ENCODE measurements at places on chromosomes 2 and 18.

- no peak for DNase-seq
These were observed 43.9 kb upstream of the ATP6V1B1 start for GRCh38 chr2:70891572-70892357.

- no peak for DNase-seq
These were observed 223.5 kb downstream of the RDH14 start for GRCh38 chr2:18336975-18337374.

GRCh38 chr18:75408554-75409506, 18.7 kb downstream of the SMIM21 start:
- peak; percentile 65 for DNase-seq

DNA sequence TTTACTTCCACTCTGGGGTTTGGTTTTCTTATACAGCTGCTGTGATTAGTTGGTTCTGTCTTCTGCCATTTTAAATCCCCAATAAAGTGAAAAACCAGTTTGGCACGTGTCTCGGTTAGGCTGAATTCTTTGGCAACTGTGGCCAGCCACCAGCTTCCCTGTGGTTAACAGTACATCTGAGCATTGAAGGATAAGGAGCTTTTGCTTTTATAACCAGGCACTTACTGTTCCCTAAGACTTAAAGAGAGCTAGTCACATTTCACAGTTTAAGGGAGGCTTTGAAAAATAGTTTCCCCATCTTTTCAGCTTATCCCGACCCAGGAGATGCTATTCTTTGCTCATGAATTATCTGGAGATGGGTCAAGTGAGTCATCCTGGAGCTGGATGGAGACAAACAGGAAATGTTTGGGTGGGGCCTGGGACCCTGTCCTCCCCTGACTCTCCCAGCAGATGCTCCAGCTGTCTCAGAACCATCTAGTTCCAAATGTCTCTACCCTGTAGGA, 57.3 kb upstream of the EML6 start:
- DNase-seq = no peak

DNA sequence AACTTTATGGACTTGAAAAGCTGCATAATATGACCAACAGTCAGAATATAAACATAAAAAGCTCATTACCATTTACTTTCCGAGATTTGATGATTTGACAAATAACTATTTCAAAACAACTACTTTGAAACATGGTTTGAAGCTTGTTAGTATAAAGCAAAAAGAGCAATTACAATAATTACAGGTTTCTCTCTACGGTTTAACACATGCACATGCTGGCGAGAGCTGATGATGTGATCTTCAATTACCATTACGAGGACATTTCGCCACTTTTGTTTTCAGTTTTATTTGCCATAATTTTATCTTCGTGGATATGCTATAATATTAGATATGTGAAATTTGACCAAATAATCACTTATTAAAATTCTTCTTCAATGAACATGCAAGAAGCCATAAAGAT, 270.1 kb downstream of the TCF4 start:
- DNase-seq = no peak

- no peak for DNase-seq
These were observed 2.5 kb upstream of the TOGARAM2 start for GRCh38 chr2:28978606-28979005.

- DNase-seq = no peak
These were observed 535.9 kb downstream of the TRIB2 start for GRCh38 chr2:13252615-13253014.

- DNase-seq = no peak
These were observed 445.7 kb upstream of the TRIB2 start for GRCh38 chr2:12270876-12271588.

GRCh38 chr2:238914648-238915015, 66.7 kb downstream of the TWIST2 start:
- DNase-seq = no peak

DNA sequence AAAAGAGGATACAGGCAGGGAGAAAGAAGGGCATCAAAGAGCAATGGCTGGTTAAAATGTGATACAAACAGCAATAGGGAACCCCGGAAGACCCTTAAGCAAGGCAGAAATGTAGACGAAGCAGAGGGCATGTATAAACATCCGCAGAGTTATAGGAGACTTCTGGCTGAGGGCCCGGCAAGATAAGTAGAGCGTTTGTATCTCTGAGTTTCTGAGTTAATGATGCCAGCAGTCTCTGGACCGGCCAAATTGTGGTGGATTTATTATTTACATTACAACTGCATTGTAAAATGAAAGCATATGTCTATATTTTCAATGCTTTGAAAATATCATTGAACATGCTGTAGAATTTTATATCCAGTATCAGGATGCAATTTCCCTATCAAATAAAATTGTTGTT, 148.0 kb upstream of the KCTD1 start:
- DNase-seq = no peak

- DNase-seq = no peak
These were observed 888.4 kb downstream of the BCL11A start for GRCh38 chr2:59665021-59665420.

GRCh38 chr2:214079032-214079431, 331.8 kb upstream of the VWC2L start:
- DNase-seq = no peak

- no peak for DNase-seq
These were observed 34.1 kb upstream of the ANKRD62 start for GRCh38 chr18:12059334-12060181.

DNA sequence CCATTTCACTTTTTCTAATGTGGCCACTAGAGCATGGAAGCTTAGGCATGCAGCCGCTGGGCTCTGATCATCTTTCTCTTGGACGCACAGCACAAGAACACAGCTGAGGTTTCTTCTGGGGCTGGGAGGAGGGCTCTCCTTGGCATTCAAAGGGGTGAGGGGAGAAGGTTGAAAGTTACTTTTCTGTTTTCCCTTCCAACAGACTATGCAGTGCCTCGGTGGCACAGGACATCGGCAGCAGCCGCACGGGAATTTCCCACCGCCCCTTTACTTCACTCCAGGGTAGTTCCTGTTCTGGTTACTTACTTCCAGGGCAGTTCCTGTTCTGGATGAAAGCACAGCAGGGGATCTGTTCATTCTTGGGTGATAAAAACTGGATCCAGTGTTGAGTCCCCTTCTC, 18.9 kb upstream of the MAL start:
- DNase-seq = no peak

GRCh38 chr2:197704434-197705120, 592 bp upstream of the MARS2 start:
- DNase-seq = peak; percentile 17

GRCh38 chr2:3189076-3189591, 188.5 kb downstream of the EIPR1 start:
- DNase-seq = no peak

GRCh38 chr2:28344756-28345373, 47.8 kb upstream of the FOSL2 start:
- DNase-seq = no peak

GRCh38 chr2:142582317-142582716, 295.1 kb upstream of the KYNU start:
- DNase-seq = peak; percentile 10

GRCh38 chr18:63585988-63586387, 1.2 kb upstream of the SERPINB13 start:
- peak; percentile 6 for DNase-seq

DNA sequence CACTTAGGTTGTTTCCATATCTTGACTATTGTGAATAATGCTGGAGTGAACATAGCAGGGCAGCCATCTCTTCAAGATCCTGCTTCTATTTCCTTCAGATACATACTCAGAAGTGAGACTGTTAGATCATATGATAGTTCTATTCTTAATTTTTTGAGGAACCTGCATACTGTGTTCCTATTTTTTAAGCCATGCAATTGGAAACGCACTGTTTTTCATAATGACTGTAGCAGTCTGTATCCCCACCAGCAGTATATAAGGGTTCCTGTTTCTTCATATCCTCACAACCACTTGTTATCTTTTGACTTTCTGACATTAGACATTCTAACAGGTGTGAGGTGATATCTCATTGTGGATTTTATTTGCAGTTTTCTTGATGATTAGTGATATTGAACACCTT, 15.5 kb downstream of the NEURL3 start:
- DNase-seq = no peak

DNA sequence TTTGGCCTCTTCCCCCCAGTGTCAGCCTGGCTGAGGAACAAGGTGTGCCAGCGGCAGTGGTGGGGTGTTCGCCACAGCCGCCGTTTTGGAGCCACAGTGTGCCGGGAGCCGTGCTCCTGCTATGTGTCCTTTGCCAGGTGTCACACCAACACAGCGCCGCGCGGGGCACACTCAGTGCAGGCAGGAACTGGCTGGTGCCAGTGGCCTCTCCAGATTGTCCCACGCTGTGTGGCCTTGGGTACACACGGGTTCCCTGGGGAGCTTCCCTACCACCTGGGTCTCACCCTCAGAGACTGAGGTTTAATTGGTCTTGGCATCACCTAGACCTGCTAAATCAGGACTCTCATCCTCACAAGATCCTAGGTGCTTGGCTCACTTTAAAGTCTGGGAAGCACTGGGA, 171.6 kb downstream of the LDLRAD4 start:
- no peak for DNase-seq

GRCh38 chr2:25877431-25878360, 591 bp downstream of the ASXL2 start:
- DNase-seq = peak; percentile 79

- DNase-seq = no peak
These were observed 231.7 kb upstream of the FOSL2 start for GRCh38 chr2:28160986-28161425.

- no peak for DNase-seq
These were observed 327.6 kb downstream of the TDRD15 start for GRCh38 chr2:21451403-21451802.

GRCh38 chr2:19987936-19988335, 2.0 kb downstream of the WDR35 start:
- DNase-seq = peak; percentile 33

DNA sequence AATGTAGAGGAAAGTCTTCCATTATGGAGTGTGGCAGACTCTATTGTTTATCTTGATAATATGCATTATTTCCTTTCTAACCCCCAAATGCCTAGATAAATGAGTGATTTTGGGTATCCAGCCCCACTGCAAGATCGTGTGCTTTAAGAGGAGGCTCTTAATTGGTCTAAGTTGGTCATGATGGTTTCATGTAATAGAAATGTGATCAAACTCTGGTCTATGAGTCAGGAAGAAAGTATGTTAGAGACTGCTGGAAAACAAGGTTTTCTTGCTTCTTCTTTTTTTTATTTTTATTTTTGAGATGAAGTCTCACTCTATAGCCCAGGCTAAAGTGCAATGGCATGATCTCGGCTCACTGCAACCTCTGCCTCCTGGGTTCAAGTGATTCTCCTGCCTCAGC, 344.5 kb upstream of the TNP1 start:
- no peak for DNase-seq

DNA sequence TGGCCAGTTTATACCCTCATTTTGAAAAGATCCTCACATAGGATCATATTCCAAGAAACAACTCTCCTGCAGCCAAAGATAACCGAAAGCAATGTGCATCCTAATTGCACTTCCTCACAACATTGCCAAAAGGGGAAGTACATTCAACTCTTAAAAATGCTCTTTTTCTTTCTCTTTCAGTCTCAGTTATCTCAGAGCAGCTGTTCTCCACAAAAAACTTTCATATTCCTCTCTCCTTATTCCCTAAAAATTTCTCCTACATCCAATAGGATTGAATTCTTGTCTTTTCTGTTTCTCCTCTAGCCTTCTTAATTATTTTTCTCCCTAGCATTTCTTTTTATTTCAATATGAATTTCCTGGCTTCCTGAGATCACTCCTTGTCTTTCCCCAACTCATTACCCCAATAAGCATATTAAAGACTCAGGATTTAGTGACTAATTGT, 7.4 kb upstream of the VRK2 start:
- peak; percentile 67 for DNase-seq

GRCh38 chr2:196459539-196459938, 180.0 kb upstream of the CCDC150 start:
- peak; percentile 39 for DNase-seq

DNA sequence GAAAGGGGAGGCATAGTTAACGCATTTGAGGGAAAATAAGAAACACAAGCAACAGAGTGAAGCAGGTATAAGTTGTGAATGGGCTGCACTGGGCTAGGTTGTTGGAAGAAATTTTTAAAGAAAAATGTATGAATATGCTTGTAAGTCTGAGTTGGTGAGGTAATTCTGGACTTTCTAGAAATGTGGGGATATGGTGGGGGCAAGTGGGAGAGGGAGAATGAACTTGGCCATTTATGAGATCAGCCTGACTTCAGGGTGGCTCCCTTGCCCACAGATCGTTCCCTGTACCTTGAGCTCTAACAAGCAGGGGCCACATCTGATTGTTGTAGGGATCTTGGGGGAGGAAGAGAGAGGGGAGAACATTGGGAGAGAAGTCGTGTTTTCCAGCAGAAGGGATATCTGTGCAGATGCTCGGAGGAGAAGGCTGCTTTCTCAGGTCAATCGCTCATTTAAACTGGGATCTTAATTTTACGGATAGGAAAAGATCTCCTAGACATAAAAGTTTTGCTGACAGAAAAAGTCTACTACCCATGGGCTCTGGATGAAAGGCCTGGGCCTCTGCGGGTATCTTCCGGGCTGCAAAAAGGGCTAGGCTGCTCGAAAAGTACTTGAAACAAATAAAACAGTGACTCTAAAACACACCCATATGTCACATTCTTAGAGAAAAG, 42.5 kb upstream of the FZD5 start:
- no peak for DNase-seq

- no peak for DNase-seq
These were observed 36.2 kb downstream of the XDH start for GRCh38 chr2:31378389-31378788.

DNA sequence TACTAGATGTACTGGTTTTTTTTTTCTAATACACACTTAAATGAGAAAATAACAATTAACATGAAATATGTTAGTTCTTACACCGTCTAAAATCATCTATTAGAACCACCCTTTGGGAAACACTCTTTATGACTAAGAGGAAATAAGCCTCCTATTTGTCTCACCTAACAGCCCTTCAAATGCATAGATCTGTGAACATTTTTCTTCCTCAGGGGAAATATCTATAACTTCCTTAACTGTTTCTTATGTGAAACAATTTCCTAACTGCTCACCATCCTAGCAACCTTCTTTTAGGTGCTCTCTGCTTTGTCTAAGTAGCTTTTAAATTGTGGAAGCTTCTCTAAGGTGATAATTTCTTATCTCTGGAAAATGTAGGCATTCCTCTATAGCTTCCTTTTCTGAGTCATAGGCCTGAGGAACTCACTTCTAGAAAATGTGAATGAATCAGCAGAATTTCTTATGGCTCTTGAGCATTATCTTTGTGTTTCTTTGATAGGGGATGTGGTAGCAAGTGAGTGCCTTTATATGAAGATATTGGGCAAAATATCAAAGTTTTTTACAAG, 56.1 kb downstream of the CNTNAP5 start:
- peak; percentile 3 for DNase-seq

GRCh38 chr2:121502246-121502645, 28.4 kb upstream of the RNU4ATAC start:
- DNase-seq = no peak
